ENCODE measurements at places on chromosomes 1 and 21.

DNA sequence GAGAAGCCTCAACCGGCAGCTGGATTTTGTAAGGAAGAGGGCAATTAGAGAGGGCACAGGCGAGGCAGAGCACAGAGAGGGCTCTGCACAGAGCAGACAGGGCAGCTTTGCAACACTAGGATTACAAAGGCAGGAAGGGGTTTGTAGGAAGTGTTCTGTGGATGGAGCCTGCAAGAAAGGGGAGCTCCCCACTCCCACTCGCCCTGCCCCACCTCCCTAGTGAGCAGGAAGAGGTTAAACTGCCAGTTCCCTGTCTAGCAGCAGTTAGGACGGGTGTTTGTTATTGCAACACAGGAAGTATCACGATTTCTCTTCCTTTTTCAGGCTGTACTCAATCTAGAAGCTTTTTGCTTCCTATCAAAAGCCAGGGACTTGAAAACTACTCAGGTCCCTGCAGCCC lies 63.3 kb upstream of the LRRC8D start:
- no peak for DNase-seq

DNA sequence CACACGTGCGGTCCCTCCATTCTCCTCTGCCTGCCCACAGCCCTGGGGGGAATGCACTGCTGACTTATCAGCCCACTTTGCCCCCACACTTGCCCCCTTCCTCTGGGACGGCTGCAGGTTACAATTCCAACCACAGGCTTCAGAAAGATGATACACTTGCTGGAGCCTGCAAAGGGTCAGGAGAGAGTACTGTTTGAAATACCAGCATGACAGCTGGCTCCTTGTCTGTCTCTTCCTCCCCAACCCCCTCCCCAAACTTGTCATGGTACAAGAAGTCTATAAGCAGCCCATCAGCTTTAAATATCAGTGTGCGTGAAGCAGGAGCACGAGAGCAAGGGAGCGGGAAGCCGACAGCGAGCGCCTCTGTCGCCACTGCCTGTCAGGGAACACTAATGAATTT lies 62.4 kb downstream of the ERI3 start:
- no peak for DNase-seq

GRCh38 chr1:160807738-160808137 lies 11.8 kb downstream of the LY9 start:
- DNase-seq, result no peak

DNA sequence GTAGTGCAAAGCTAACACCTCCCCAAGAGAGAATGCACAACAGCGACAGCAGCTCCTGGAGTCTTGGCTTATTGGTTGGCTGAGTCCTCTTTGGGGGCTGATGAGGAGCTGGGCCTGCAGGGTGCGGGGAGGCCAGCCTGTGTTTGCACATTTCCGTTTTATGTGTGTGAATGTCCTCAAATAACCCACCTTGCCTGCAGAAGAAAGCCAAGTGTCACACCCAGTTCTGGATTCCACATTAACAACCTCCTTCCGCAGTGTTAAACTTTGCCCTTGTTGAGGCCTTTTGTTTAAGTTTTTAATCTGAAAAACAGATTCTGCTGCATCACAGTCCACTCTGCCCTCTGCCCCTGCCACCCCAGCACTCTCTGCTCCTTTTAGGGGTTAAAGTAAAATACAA lies 274.5 kb downstream of the TM2D1 start:
- DNase-seq, result no peak

GRCh38 chr1:37425221-37425620 lies 49.2 kb upstream of the ZC3H12A start:
- no peak for DNase-seq

DNA sequence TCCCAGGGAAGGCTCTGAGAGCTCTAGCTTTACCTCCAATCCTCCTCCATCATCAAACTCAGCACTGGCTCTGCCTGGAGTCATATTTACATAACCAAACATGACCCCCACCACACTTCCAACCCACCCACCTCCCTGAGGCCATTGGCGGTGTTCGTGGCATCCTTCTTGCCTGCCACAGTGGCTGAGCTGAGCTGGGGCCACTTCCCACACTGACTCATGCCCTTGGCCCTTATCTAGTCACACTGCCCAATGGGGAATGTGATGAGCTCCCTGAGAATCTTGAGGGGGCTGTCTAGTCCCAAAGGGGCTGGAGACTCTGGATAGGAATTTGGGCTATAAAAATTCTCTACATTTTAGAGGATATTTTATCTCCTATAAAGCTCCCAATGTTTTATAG lies 230.9 kb upstream of the IRF2BP2 start:
- no peak for DNase-seq

- DNase-seq, result no peak
These were observed 74.9 kb downstream of the MIS18A start for GRCh38 chr21:32203877-32204480.
